ENCODE measurements at places on chromosomes 7 and 10.

GRCh38 chr10:124344266-124344590 lies 74.5 kb downstream of the OAT start:
- DNase-seq, result no peak

DNA sequence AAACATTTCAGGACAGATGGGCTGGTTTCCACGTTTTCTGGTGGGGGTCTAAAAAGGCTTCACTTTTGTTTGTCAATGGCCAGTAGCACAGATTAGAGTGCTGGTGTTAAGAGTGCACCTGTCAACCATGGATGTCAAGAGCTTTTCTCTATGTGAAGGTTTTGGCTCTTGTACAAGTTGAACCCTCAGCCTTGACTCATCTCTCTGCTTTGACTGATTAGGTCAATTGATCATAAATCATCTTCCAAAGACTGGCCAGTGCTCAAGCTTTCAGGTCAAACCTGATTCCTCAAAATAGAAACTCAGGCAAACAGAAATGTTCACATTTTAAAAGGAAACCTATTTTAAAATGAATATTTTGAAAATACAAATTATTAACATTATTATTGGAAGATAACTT lies 59.6 kb upstream of the SP4 start:
- DNase-seq, result no peak

- no peak for DNase-seq
Measured at GRCh38 chr7:139526578-139527544, 3.4 kb downstream of the CLEC2L start.

DNA sequence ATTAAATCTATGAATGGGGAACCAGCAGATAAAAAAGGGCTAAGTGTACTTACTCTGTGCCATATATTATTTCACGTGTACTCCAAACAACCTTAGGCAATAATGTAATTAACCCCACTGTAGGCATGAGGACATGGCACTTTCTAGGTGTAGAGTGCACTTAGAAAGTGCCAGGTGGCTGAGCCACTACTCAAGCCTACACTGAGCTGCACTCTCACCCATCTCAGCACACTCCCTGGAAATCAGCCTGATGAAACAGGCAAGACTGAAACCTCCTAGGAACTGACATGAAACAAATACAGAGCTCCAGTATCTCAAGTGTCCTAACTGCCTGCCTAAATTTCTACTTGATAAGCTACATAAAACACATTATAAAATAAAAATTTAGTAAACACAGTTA lies 147.4 kb downstream of the KMT2E start:
- DNase-seq, result no peak

- peak; percentile 36 for DNase-seq
Measured at GRCh38 chr10:101839416-101840063, 4.1 kb downstream of the KCNIP2 start.

DNA sequence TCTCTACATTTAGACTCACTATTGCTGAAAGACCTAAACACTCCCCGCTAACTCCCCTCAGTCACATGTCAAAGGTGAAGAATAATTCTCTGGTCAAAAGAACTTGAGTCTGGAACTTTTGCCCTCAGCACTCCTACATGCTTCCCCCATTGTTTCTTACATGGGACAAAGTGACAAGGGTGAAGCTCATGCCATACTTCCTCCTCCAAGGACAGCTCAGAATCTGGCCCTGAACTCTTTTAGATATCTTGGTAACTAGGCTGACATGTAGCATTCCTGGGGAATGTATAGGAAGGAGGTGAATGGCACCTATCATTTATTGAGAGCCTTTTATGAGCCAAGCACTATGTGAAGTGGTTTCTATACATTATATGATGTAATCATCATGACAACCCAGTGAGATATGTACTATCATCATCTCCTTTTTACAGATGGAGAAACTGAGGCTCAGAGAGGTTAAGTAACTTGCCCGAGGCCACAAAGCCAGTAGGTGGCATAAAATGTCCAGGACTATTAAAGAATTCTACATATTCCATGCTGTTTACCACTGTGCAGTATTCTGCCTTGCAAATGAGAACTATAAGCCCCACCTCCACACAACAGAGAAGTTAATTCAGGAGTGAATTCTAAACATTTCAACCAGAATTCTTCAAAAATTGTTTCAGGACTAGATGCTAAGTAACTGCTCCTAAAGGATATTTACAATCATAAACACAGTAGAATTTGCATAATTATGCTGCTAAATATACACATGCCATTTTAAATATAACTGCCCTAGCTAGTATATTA lies 246.6 kb downstream of the ARHGAP21 start:
- no peak for DNase-seq

GRCh38 chr7:128933180-128933891 lies 4.4 kb upstream of the IRF5 start:
- DNase-seq, result no peak

GRCh38 chr7:2666588-2667250 lies 21.3 kb upstream of the AMZ1 start:
- no peak for DNase-seq

DNA sequence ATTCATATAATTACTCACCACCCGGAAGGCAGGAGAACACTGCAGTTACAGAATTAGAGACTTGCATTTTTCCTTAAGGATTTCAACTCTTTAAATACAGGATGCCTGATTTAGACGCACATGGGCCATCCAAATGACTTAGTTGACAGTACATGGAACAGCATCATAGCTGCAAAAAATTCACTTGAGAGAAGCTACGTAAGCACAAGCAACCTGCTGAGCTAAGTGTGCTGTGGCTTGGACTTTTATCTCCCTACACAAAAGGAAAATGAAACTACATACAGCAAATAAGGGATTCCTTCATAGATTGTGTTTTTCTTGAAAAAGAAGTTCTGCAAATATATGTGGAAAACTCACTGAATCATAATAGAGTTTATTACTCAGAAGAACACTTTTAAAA lies 152.6 kb downstream of the POU6F2 start:
- DNase-seq, result no peak

DNA sequence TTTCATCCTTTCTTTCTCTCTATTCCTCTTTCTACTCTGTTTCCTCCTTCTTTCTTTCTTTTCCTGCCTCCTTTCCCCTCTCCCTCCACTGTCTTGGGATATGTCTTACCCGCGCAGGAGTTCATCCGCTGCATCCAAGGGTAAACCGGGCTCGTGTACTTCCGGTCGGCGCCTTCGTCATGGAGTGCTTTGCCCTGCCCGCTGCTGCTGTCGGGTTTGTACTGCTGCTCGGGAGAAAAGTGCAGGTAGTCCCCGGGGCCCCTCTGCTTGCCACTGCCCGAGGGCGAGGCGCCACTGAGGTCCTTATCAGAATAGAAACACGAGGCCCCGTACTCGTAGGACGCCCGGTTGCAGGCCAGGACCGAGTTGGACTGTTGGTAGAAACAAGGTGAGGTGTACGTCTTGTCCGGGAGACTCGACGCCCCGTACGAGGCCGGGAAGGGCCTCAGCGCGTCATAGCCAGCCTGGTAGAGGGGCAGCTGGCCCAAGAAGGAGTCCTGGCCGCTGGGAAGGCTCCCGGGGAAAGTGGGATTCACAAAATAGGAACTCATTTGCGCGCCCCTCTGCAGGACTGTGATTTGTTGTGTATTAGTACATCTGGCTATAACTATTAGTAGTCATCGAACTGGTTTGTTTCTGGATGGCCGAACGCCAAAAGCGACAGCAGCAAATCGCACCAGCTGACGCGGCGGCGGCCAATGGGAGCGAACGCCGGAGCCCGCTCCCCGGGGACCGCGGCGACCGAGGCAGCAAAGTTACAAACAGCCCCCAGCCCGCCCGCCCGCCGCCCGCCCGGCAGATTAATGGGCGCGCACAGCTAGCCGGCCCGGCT lies at the start of gene HOXA6:
TSS of gene HOXA6 (minus strand) at position 576 of the 832 bp plus-strand sequence. CDS start at position 551, 25 bp downstream.
- no peak for DNase-seq

- no peak for DNase-seq
Measured at GRCh38 chr10:96746503-96746902, 26.2 kb upstream of the PIK3AP1 start.

DNA sequence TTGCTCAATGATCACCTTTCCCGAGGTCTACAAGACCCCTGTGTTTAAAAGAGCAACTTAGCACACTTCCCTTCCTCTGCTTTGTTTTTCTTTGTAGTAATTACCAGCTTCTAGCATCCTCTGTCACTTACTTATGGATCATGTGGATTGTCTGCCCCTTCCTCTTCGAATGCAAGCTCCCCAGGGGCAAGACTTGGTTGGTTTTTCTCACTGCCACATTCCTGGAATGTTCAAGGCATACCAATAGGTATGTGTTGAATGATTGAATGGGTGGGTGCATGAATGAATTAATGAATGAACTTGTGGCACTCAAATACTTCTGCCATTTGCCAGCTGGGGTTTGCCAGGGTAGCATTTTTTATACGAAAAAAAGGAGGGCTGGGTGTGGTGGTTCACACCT lies 294.0 kb downstream of the PRPF18 start:
- DNase-seq, result no peak

GRCh38 chr7:92681633-92682032 lies 91.4 kb upstream of the FAM133B start:
- DNase-seq, result no peak

- no peak for DNase-seq
Measured at GRCh38 chr7:29478687-29479240, 84.9 kb upstream of the PRR15 start.

DNA sequence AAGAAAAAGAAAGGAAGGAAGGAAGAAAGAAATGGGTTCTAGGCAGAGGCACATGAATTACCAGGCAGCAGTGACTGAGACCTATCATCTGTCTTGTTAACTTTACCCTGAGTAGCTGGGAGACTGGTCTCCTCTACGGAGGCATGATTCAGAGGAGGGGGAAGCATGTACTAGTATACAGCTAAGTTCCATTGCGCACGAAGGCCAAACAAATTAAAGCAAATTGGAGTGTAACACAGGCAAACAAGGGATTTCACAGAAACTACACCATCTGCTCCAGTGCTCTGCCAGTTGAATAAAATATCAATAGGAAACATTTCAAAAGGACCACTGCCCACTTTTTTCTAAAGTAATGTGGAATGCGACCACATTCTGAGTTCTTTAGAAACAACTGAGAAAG lies 65.9 kb upstream of the RSU1 start:
- DNase-seq, result no peak

- no peak for DNase-seq
Measured at GRCh38 chr7:83629117-83629880, 19.6 kb downstream of the SEMA3E start.

DNA sequence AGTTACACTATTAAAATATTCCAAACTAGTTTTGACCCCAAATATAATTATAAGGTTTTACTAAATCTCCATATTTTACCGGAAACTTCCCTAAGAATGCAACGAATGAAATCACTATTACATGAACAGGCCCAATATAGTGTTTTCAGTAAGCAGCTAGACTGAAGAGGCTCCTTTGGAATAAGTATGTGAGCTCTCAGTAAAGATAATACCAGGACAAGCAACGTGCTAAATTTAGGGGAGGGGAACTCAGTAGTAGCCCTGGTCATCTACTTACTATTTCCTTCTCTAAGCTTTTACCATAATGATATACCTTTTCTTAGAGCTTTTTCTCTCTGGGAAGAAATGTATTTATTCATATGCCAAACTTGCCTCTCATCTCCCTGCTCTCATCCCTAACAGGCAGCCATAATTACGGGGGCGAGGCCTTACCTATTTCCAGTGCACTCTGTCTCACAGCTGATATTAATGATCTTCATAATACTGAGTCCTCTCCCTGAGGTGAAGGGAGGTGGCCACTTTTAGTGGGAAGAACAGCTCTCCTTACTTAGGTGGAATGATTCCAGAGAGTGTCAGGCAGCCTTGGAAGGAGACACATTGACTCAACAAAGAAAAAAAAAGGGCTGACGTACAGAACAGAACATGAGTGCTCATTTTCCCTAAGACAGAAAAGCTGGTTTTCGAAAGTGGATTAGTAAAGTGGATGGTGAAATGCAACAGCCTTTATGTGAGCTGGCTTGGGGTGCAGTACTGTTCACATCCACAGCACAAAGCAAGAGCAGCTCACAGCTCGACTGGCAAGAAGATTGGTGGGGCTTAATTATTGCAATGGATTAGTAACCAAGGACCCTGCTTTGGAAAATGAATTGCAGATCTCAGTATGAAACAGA lies 165.4 kb downstream of the GLI3 start:
- no peak for DNase-seq

GRCh38 chr7:106050002-106050745 lies 61.9 kb downstream of the SYPL1 start:
- no peak for DNase-seq

DNA sequence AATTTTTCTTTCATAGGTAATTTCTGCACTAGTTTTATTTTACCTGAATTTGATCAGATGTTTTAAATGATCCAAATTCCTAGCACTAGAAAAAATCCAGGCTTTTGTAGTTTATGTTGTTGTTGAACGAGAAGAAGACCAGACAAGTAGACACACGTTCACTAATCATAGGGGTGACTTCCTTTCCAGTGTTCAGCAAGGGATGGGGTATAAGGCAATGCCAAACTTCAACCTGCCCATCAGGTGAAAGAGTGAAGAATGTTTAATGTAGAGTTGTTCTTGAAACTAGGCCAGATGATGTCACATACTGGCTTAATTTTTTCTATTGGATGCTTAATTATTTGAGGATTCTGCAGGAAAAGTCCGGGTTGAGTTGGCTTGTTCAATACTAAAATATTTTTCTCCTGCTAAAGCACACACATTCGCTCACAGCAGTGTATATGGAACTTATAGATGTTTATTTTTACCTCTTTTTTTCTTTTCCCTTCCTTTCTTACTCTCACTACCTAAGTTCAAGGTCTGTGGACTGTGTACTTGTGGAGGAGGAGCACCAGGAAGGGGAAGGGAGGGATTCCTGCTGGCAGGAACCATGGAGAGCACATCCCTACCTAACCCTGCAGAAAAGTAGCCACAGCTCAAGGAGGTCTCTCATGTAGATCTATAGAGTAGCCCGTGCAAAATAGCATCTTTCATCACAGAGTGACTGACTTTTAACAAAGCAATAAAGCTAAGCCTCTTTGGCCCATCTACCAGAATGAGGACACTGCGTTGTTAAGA lies 23.1 kb upstream of the AKR1E2 start:
- no peak for DNase-seq

GRCh38 chr10:70541736-70542564 lies 60.6 kb downstream of the PRF1 start:
- DNase-seq, result no peak

GRCh38 chr10:103476046-103476768 lies 2.8 kb downstream of the CALHM3 start:
- DNase-seq, result no peak

DNA sequence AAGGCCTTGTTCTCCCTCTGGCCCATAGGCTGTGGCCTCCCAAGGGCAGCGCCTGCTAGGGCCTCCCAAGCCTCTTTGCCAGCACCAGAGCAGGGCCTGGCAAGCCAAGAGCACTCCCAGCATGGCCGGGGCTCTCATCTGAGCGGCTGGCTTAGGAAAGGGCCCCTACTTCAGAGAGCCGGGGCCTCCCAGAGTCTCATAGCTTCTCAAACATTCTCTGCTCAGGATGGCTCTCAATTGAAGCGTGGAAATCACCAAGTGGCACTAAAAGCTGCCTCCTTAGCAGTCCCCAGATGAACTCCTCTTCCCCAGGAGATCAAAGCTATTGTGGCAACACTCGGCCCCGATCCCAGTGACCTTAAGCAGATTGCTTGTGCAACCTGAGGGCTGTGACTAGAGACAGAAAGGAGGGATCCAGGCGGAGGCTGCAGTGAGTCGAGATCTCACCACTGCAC lies 69.4 kb downstream of the FAM53B start:
- no peak for DNase-seq

- no peak for DNase-seq
Measured at GRCh38 chr7:113805976-113806375, 112.8 kb downstream of the PPP1R3A start.

Data from activated CD8-positive, alpha-beta memory T cell treated with anti-CD3 and anti-CD28 coated beads for 48 hours (primary cell).